NB4 (cell line): ENCODE measurements at places on chromosomes 3 and 15.

DNA sequence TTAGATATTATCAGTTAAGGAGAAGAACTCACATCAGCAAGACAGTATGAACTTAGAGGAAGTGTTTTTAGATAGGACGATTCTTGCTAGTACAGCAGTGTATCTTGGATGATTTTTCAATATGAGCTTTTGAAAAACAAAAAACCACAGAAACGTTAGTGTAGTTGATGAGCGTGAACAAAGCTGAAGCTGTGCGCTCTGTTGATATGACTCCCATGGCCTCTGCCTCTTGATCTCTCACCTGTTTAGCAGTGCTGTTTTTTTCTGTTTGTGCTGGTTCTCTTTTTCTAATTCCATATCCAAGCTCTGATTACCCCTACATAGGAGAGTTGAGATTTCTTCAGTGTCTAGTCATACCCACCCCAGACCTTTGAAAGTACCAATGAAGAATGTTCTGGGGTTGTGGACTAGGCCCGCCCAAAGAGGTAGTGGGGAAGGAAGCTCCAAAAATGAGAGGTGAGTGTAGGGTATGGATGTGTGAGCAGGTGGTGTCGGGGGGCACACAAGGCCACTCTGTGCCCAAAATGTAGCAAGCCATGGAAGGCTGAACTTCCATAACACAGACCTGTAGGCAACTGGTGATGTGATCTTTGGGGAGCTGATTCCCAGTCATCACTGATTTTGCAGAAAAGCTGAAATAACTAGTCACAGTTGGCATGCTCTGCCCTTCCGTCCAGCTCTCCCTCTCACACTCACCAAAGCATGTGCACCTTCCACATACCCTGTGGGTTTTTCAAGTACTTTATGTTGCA is 20.0 kb upstream of the CMTM7 start:
- no peak for DNase-seq

GRCh38 chr15:92947071-92947730 is 47.1 kb downstream of the CHD2 start:
- DNase-seq: peak; percentile 59

- no peak for DNase-seq
Observed at GRCh38 chr3:119211193-119211592, 29.5 kb downstream of the B4GALT4 start.

DNA sequence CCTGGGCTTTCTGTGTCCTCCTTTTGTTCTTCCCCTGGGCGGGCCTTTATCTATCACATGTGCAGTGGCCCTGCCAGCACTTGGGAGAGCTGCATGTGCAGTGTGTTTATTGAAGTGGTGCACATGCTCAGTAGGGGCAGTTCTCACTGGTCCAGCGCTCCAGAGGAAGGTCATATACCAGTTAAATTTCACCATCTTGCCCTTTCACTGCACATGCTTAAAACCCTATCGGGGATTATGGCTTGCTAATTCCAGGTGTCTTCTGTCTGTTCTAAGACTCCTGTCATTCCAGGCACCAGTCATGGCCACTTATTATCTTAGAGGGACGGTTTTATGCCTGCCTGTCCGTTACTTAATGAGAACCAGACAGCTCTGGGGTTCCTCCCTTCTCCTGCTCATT is 52.2 kb downstream of the ROPN1B start:
- DNase-seq: no peak

GRCh38 chr3:125185805-125186204 is 26.7 kb downstream of the SLC12A8 start:
- no peak for DNase-seq
